ENCODE measurements at places on chromosomes 1 and 21.
A peak's percentile ranks its signal among the peaks of the same experiment; 100 is the strongest.

GRCh38 chr1:6281511-6282402, 20.9 kb upstream of the GPR153 start:
- DNase-seq, result no peak

DNA sequence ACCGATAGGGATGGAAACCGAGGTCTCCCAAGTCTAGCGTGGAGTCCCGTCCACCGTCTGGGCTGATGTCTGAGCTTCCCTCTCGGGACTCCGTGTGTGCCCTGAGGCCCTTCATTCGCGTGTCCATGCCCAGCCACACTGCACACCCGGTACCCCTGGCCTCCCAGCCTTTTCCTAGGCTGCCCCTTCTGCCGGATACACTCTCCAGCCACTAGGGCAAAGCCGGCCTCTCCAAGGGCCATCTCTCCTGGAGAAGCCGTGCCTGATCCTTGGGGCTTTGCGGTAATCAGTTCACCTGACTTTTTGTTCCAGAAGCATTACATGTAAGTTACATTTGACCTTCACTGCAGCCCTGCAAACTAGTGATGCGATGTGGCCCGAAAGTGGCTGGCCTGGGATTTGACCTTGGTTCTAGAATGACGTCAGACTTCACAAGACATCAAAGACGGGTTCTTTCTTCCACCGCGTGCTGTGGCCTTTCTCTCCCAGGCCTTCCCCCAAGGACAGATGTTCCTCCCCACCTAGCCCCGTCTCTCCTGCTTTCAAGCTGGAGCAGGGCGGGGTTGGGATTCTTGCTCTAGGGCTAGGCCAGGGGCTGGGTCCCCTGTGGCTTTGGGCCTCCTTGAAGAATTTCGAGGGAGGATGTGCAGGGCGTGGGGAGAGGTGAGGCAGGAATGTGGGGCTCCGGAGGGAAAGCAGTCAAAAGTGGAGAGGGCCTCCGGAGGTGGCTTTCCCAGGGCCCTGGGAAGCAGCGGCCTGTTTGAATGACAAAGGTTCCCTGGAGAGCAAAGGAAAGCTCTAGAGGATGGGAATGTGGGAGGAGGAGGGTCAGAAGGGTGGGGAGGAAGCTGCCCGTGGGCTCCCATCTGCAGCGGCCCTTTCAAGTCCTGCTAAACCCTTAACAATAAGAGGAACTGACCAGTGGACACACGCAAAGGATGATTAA, 49.7 kb upstream of the SLC2A1 start:
- no peak for DNase-seq

- DNase-seq, result no peak
Measured at GRCh38 chr1:46215504-46215903, 12.4 kb downstream of the LURAP1 start.

DNA sequence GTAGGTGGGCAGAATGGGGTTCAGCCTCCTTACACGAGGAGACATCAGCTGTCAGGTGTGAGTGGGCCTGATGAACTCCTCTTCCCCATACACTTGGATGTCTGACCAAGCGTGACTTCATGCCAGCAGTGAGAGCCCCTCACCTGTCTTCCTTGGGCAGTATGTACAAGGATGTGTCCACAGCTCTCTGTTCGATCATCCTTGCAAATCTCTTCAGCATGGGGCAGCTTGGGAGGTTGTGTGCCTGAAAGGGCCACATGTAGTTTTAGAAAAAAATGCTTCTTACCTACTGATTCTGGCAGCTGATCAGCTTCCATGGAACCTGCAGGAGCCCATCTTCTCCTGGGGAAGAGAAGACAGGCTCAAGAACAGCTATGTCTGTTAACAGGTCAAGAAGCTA, 18.0 kb downstream of the ACP6 start:
- DNase-seq, result no peak

GRCh38 chr21:38605236-38605635, 107.0 kb upstream of the ERG start:
- DNase-seq, result no peak

DNA sequence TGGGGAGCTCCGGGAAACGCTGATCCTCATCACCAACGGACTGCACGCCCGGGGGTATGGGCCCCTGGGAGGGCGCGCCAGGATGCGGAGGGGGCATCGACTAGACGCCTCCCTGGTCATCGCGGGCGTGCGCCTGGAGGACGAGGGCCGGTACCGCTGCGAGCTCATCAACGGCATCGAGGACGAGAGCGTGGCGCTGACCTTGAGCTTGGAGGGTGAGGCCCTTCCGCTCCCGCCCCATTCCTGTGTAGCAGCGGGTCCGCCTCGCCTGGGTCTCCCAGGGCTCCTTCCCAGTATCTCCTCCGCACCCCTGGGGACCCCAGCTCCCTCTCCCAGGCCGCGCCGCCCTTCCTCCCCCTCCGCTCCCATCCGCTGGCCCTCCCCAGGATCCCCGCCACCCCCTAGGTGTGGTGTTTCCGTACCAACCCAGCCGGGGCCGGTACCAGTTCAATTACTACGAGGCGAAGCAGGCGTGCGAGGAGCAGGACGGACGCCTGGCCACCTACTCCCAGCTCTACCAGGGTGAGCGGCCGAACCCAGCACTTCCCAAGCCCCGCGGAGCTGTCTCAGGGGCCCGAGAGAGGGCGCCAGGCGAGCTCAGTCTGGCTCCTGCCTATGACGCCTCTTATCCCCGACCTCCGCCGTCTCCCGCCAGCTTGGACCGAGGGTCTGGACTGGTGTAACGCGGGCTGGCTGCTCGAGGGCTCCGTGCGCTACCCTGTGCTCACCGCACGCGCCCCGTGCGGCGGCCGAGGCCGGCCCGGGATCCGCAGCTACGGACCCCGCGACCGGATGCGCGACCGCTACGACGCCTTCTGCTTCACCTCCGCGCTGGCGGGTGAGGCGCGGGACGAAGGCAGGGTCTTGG, 5.0 kb downstream of the HAPLN2 start:
- peak; percentile 25 for DNase-seq

GRCh38 chr1:30166174-30166573, 557.2 kb downstream of the MATN1 start:
- DNase-seq, result no peak

DNA sequence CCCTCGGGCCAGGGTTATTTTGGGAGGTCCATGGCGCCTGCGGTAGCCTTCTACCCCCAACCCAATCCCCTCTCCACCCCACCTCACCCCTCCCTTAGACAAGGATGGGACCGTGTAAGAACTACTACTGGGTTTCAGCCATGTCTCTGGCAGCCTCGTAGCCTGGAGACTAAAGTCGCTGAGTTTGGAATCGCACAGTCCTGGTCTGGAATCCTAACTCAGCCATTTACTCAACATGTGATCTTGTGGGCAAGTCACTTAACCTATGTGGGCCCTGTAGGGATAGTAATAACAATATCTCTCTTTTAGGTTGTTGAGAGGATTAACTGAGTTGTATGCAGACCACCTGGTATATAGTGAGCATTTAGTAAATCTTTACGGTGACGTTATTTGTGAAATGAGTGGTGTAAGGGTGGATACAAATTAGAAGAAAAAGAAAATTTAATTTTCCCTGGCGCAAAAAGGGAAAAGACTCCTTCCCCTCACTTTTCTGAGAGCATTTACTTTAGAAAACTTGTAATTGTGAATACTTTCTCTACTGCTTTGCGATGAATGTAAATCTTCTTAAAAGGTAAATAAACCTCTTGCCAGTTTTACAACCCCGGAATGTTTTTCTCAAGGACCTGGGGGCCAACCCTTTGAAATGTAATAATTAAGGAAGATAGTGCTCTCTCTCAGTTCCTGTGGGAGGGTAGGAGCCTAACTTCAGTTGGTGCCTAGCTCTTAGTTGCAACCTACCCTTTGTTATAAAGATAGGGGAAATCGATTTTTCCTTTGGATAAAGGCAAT, 615 bp upstream of the MRPS15 start:
- no peak for DNase-seq

DNA sequence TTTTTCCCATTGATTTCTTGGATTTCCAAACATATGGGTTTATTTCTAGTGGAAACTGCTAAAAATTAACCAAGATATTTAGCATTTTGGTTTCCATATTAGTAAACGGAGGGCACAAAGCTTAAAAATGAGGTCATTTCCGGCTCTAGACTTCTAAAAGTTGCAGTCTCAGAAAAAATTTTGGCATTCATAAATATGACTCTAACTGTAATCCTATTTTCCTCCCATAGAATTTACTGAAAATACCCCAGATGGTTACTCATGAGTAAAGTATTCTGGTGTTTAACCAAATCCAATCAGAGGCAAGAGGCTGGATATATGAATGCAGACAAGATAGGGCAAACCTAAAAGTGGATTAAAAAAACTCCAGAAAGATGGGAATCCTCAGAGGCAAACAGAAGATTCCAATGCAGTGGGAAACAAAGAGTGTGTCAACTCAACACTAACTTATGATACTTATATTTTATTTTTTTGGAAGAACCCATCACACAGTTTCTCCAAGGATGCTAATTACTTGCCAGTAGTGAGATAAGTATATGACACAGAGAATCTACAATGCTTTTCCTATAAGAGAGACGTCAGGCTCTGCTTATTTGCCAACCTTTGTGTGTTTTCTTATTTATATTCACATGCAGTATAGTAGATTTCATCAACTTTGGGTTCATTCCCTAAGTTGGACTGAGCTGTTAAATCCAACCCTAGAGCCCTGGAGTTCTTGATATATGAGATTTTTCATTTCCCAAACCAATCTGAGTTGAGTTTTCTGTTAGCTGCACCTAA, 90.1 kb upstream of the BCL10 start:
- DNase-seq, result no peak

DNA sequence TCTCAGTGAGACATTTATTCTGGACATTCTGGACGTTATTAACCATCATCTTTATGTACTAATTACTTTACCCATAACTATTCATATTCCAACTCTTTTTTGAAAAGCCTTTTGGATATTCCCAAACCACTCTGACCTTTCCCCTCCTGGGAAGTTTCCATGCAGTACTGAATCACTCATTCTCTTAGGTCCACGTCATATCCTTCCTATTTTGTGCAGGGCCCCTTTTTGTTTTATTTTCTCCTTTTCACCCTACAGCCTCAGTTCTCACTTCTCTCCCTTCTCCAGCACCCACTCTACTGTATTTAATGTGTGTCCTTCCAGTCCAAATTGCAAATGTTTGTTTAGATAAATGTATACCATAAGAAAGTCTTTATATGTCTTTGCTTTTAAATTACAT, 16.4 kb upstream of the ATP1A1 start:
- DNase-seq, result no peak

DNA sequence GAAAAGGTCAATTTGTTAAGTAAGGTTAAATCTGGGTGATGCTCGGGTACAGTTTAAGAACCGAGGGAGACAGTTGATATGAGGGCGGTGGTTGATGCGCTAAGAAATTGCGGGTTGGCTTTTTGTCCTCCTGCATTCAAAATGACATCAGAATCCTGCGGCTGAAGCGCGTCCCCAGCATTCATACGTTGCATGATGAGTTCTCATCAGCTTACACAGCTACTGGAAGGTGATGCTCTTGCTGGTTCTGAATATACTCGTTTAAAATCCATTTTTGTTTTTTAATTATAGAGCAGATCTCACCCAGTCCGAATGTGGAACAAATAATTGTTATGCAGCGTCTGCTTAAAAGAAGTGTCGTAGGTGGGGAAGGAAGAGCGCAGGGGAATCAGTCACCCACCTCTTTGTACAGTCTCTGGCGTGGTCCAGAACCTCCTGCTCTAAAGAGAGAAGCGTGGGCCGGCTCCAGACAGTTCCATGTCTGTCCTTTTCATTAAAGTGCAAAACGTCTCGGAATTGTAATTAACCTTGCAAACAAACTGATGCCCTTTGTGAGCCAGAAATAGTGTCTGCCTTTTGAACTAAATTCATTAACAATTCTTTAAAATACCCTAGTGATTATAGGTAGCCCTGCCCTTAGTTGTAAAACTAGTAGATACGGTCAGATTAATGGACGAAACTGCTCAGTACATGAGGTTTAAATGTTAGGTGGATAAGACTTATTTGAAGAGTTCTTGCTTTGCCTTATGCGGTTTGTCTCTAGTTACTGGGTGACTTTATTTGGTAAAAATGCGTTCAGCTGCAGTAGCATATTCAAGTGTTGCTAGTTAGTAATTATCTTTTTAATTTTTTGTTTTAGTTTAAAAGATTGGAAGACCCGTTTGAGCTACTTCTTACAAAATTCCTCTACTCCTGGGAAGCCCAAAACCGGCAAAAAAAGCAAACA, 741 bp downstream of the RGS2 start:
- DNase-seq, result peak; percentile 51

DNA sequence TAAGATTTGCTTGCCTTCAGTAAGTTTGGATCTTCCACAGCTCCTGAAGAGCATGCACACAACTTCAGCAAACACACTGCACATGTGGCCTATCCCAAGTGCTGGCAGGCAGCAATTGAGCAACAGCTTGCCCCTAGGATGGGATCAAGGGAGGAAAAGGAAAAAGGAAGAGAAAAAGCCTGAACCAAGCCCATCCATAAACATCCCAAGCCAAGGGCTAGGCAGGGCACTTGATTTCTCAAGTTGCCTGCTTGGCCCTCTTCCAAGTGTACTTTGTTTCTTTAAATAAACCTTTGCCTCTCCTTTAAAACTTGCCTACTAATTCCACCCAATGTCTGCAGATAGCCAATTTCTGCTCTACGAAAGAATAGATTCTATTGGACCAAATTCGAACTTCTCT, 49.0 kb upstream of the OLFM3 start:
- DNase-seq, result no peak

GRCh38 chr21:45726438-45726837, 82.9 kb downstream of the PCBP3 start:
- DNase-seq, result no peak

GRCh38 chr1:66291531-66291864, 242.5 kb upstream of the SGIP1 start:
- DNase-seq, result no peak

DNA sequence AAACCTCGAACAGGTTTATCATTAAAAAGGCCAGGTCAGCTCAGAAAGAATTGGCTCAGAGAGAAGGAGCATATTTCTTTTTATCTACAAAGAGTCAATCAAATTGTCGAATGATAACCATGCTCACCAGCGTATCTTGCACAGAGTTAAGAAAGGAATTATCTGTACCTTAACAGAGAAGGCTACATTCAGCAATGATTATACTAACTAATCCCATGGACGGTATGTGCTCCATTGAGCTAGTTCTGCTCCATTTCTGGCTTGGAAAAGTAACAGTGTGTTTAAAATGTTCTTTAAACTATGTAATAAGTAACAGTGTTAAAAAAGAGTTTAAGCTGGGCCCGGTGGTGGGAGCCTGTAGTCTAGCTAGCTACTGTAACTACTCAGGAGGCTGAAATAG, 4.2 kb downstream of the UBR4 start:
- no peak for DNase-seq

DNA sequence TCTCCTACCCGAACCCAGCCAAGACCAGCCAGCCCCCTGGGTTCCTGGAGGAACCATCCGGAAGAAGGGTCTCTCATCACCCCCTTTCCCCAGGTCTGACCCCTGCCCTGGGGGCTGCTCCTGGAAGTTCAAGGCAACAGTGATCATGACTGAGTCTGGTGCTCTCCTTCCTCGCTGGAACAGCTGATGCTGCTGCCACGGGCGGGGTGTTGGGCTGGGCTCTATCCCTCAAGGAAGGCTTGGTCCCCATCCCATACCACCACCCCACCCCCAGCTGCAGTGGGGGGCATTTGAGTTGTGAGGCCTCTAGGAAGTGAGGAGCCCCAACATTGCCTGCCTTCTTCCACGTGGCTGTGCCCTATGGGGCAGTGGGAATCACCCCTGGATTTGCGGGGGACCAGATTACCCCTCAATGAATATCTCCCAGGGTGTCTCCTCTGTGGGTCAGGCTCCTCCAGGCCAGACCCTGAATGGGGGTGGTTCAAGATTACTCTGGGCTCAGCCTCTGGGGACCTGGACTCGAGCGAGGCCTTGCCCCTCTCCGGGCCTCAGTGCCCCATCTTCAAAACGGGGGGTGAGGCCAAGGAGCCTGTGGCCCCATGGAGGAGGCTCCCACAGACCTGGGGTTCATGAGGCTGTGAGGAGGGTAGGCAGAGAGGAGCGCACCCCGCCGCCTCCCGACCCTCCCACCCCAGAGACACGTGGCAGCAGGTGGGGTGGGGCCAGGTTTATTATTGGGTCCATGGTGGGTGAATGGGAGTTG, 2.8 kb downstream of the MASP2 start:
- DNase-seq, result no peak

Data from CD4-positive, alpha-beta T cell treated with Interleukin-15 for 4 hours (primary cell).